ENCODE measurements at places on chromosomes 12 and 14. TPM values are rescaled to one million over a fixed set of nuclear protein-coding genes. Genes with fewer than 3 reads are reported as not detected.
A peak's percentile ranks its signal among the peaks of the same experiment; 100 is the strongest.

GRCh38 chr14:60651086-60651795, 2.0 kb upstream of the SIX1 start:
- peaks cover 60% of the 10 kb centered on the region for H3K4me1 ChIP-seq
- H3K27ac ChIP-seq: no peak overlapping the region
- no peaks in the 10 kb centered on the region for H3K36me3 ChIP-seq
- DNase-seq: no peak
- H3K27me3 ChIP-seq: peaks cover 82% of the 10 kb centered on the region

DNA sequence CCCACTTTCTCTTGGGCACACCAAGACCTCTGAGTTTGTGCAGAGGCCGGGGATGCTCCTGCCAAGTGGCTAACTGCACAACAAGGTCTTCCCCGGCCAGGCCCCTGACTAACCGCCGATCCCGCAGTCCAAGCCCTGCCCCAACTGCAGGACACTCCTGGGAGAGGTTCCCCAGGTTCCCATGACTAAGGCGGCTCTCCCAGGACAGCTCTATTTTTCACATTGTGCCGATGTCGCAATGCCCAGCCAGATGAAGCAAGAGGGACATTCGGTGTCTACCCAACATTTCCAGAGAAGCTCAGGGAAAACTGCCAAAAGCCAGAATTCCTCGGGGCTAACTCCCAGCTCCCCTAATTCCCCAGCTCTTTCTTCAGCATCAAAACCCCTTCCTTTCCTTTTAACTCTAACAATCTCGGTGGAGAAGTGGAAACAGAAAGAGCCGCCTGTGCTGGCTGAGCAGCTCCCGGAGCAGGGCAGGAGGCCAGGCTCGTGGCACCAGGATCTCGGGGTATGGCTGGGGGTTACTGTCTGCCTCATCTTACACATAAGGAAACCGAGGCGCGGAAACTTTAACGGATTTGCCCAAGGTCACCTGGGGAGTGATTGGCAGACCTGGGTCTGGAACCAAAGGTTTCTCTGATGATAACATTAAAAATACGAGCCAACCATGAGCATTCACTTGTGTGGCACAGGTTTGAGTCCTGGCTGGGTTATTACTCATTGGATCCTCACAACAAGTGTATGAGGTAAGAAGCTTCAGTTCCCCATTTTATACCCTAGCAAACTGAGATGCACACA, 318.2 kb downstream of the BCL11B start:
- no peak overlapping the region for H3K4me3 ChIP-seq
- no peak for DNase-seq
- no peak overlapping the region for H3K27ac ChIP-seq
- H3K4me1 ChIP-seq: no peaks in the 10 kb centered on the region

DNA sequence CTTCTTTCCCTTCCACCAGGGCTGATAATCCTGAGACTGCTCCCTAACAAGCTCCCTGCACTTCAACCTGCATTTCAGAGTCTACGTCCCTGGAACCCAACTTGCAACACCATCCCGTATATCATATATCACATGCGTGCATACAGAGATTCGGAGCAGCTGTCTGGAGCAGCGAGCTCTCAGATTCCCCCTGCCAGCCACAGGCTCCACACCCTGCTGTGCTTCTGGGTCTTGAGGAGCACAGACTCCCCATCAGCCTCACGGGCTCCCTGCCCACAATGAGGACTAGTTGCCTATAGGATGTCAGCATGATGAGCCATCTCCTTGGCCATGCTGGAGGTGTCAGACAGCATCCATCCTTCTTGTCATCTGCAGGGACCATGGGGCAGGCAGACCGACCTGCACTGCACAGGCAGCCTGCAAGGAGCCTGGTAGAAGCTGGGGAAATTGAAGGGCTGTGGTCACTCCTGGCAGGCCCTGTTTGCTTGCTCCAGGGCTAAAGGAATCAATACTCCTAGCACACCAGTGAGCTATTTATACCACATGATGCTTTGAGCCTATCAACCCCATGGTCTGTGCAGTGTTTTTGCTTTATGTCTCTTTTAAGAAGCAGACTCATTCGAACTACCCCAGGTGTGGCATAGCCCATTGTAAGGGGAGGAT, 19.6 kb upstream of the HDAC7 start:
- H3K27ac ChIP-seq: no peak overlapping the region
- H3K4me3 ChIP-seq: no peak overlapping the region

GRCh38 chr12:25806271-25806670, 152.2 kb upstream of the RASSF8 start:
- no peaks in the 10 kb centered on the region for H3K4me1 ChIP-seq
- no peaks in the 10 kb centered on the region for H3K27me3 ChIP-seq
- DNase-seq: no peak
- H3K4me3 ChIP-seq: no peak overlapping the region
- no peaks in the 10 kb centered on the region for H3K36me3 ChIP-seq

- no peaks in the 10 kb centered on the region for H3K4me1 ChIP-seq
- H3K36me3 ChIP-seq: no peaks in the 10 kb centered on the region
- H3K27ac ChIP-seq: no peak overlapping the region
- H3K4me3 ChIP-seq: no peak overlapping the region
Observed at GRCh38 chr12:13945236-13945635, 36.2 kb downstream of the GRIN2B start.

DNA sequence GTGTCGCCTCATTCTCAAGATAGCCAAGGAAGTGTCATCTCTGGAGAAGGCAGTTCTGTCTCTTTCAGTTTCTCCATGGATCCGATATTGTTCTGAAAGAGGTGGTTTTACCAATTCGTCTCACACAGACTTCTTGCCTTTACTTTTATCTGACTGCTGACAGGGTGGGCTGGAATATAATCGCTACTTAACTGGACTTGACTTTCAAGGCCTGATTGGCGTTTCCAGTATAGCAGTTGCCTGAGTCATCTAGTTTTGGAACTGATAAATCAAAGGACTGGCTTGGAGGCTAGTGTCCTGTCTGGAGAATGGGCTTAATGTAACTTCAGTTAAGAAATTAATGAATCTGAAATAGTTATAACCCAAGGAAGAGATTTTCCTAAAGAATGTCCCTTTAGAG, 21.6 kb downstream of the PRKCH start:
- DNase-seq: no peak
- H3K36me3 ChIP-seq: peaks cover 2% of the 10 kb centered on the region
- peak overlapping the region; percentile 23 for H3K4me3 ChIP-seq
- no peaks in the 10 kb centered on the region for H3K27me3 ChIP-seq
- H3K27ac ChIP-seq: peak overlapping the region; percentile 79
- H3K4me1 ChIP-seq: peaks cover 90% of the 10 kb centered on the region

- peaks cover 3% of the 10 kb centered on the region for H3K27me3 ChIP-seq
- H3K4me1 ChIP-seq: no peaks in the 10 kb centered on the region
- no peak overlapping the region for H3K27ac ChIP-seq
- H3K4me3 ChIP-seq: no peak overlapping the region
- H3K36me3 ChIP-seq: no peaks in the 10 kb centered on the region
- DNase-seq: no peak
Observed at GRCh38 chr14:95190857-95191256, 33.5 kb upstream of the DICER1 start.

- peaks cover 19% of the 10 kb centered on the region for H3K4me1 ChIP-seq
- H3K4me3 ChIP-seq: no peak overlapping the region
- no peaks in the 10 kb centered on the region for H3K27me3 ChIP-seq
- DNase-seq: no peak
- H3K36me3 ChIP-seq: no peaks in the 10 kb centered on the region
Observed at GRCh38 chr12:68480526-68480925, 130.2 kb upstream of the RAP1B start.

GRCh38 chr12:122951979-122952892, 14.0 kb downstream of the ABCB9 start:
- peak; percentile 87 for DNase-seq
- H3K4me1 ChIP-seq: peaks cover 6% of the 10 kb centered on the region
- H3K36me3 ChIP-seq: no peaks in the 10 kb centered on the region
- H3K27me3 ChIP-seq: no peaks in the 10 kb centered on the region

GRCh38 chr14:59308673-59309072, 120.2 kb downstream of the DAAM1 start:
- DNase-seq: no peak
- no peaks in the 10 kb centered on the region for H3K27me3 ChIP-seq
- no peaks in the 10 kb centered on the region for H3K36me3 ChIP-seq
- H3K4me1 ChIP-seq: no peaks in the 10 kb centered on the region
- no peak overlapping the region for H3K4me3 ChIP-seq

DNA sequence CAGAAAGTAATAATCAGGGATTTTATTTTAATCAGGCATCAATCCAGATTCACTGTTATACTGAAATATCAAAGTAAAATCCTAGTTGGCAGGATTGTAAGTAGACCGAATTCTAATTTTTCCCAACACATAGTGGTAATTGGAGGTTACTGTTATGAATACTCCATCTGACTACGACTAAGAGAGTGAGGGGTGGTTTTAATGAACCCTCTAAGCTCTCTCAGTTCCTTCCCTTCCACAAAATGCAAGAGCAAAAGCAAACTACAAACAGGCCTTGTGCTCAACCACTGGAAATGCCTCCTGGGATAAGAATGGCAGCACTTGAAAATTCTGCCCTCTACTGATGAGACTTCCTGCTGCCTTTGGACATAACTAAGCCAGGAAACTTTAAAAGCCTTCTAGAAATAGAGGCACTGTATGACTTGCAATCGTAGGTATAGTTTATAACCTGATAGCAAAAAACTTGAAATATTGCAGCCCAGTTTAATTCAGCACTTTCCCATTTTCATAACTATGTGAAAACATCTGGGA, 184.8 kb downstream of the SLC16A7 start:
- H3K4me3 ChIP-seq: no peak overlapping the region
- no peaks in the 10 kb centered on the region for H3K4me1 ChIP-seq
- H3K27ac ChIP-seq: peak overlapping the region; percentile 13
- peaks cover 10% of the 10 kb centered on the region for H3K36me3 ChIP-seq

DNA sequence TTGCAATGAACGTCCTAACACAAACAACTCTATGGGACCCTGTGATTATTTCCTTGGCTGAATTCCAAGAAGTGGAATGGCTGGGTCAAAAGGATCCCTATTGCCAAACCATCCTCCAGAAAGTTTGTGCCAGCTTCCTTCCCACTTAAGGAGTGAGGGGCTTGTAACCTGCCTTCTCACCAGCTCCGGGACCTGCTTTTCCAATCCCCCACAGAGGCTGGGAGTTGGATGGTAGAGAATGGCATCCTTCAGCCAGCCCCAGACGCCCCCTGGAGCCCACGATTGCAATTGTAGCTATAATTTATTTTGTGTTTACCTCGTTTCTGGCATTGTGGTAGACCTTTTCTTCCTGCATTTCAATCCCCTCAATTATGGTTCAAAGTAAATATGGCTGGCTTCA, 9.7 kb upstream of the ZDHHC22 start:
- H3K4me1 ChIP-seq: no peaks in the 10 kb centered on the region
- H3K36me3 ChIP-seq: no peaks in the 10 kb centered on the region
- peaks cover 51% of the 10 kb centered on the region for H3K27me3 ChIP-seq
- no peak overlapping the region for H3K4me3 ChIP-seq
- no peak for DNase-seq

DNA sequence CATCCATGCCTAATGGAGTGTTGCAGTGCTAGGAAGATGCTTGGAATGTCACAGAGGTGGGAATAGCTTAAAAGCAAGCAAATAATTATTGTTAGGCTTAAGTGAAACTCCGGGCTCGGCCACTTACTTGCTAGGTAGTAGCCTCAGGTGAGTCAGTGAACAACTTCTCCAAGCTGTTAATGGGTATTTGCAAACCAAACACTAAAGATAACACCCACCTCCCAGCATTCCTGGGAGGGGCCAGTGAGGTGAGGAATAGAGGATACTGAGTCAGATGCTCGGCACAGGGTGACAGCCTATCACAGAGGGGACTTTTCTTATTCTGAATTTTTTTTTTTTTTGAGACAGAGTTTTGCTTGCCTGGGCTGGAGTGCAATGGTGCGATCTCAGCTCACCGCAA, 151.2 kb upstream of the RFLNA start:
- H3K4me3 ChIP-seq: no peak overlapping the region
- H3K27ac ChIP-seq: no peak overlapping the region
- H3K27me3 ChIP-seq: peaks cover 7% of the 10 kb centered on the region

- peaks cover 4% of the 10 kb centered on the region for H3K36me3 ChIP-seq
- no peak overlapping the region for H3K27ac ChIP-seq
- H3K4me3 ChIP-seq: no peak overlapping the region
- no peaks in the 10 kb centered on the region for H3K4me1 ChIP-seq
- no peak for DNase-seq
Observed at GRCh38 chr14:76056128-76056527, 70.6 kb downstream of the IFT43 start.

GRCh38 chr12:96578526-96579125, 89.2 kb downstream of the CFAP54 start:
- peak; percentile 3 for DNase-seq
- no peak overlapping the region for H3K27ac ChIP-seq
- no peaks in the 10 kb centered on the region for H3K4me1 ChIP-seq
- no peaks in the 10 kb centered on the region for H3K27me3 ChIP-seq
- H3K36me3 ChIP-seq: no peaks in the 10 kb centered on the region
- H3K4me3 ChIP-seq: no peak overlapping the region

GRCh38 chr14:70422538-70422937, 5.6 kb upstream of the SYNJ2BP start:
- no peak for DNase-seq
- H3K4me3 ChIP-seq: no peak overlapping the region
- H3K36me3 ChIP-seq: no peaks in the 10 kb centered on the region
- no peak overlapping the region for H3K27ac ChIP-seq
- no peaks in the 10 kb centered on the region for H3K27me3 ChIP-seq
- no peaks in the 10 kb centered on the region for H3K4me1 ChIP-seq

GRCh38 chr14:68879321-68879781, 86.5 kb upstream of the ZFP36L1 start:
- no peak overlapping the region for H3K4me3 ChIP-seq
- no peak for DNase-seq
- no peak overlapping the region for H3K27ac ChIP-seq
- H3K4me1 ChIP-seq: no peaks in the 10 kb centered on the region
- no peaks in the 10 kb centered on the region for H3K27me3 ChIP-seq
- H3K36me3 ChIP-seq: peaks cover 84% of the 10 kb centered on the region

GRCh38 chr14:64005822-64006221, 153.0 kb downstream of the SYNE2 start:
- no peaks in the 10 kb centered on the region for H3K27me3 ChIP-seq
- H3K4me3 ChIP-seq: no peak overlapping the region
- H3K36me3 ChIP-seq: peaks cover 78% of the 10 kb centered on the region
- no peak for DNase-seq
- H3K4me1 ChIP-seq: no peaks in the 10 kb centered on the region
- no peak overlapping the region for H3K27ac ChIP-seq

DNA sequence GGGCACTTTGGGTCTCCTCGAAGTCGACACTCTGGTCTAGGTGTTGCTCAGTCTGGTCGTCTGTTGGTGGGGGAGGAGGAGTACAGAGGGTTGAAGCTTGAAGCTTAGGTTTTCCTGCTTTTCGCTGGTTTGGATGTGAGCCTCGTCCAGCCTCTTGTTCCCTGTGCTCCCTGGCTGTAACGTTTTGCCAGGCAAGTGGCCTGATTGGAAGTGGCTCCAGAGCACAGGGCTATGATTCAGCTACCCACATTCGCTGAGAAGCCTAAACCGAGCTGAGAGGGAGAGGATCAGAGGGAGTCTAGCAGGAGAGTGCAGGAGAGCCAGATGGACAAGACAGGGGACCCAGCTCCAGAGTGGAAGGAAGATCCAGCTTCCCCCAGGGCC, 6.1 kb downstream of the HOXC10 start:
- peaks cover 100% of the 10 kb centered on the region for H3K27me3 ChIP-seq
- peaks cover 42% of the 10 kb centered on the region for H3K4me1 ChIP-seq
- no peak for DNase-seq
- no peak overlapping the region for H3K27ac ChIP-seq
- no peak overlapping the region for H3K4me3 ChIP-seq

SMCO3 gene
- not detected for total RNA-seq

LAG3 gene
- total RNA-seq: 0.82 TPM

PTPRQ gene
- total RNA-seq: not detected

GPRC5D gene
- total RNA-seq: not detected

PTPRO gene
- total RNA-seq: 2.8 TPM

IFT81 gene
- 1.1 TPM for total RNA-seq

TAS2R19 gene
- 1.2 TPM for total RNA-seq

DACT1 gene
- 1.3 TPM for total RNA-seq
